Liver (tissue), 10 donors: ENCODE measurements at places on chromosomes 13 and 19. TPM values are rescaled to one million over a fixed set of nuclear protein-coding genes. Genes with fewer than 3 reads are reported as not detected.
A peak's percentile ranks its signal among the peaks of the same experiment; 100 is the strongest.

DNA sequence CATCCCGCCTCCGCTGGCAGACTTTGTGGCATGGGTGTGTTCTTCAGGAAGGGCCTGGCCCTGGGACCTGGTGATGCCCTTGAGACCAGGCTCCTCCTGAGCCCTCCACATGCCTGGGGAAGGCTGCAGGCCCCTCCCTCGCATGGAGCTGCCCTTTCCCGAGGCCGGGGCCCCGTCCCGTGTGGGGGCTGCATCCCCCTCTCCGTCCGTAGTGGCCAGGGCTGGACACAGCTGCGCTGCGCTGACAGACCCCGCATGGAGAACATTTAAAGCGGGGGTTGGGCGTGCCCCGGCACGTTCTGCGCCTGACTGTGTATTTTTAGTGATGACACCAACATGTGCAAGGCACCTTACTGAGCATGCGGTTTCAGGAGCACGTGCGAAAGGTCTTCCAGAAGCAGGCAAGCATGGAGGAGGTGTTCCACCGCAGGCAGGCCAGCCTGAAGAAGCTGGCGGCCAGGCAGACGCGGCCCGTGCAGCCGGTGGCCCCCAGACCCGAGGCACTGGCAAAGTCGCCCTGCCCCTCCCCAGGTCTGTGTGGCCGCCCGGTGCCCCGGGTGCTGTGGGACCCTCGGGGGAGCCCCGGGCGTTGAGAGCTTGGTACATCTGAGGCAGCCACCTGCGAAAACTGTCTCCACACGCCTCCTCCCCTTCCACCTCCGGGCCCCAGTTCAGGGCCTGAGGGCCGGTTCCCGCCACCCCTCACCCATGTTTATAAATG lies 28.8 kb upstream of the F7 start:
- H3K4me1 ChIP-seq = no peaks in the 10 kb centered on the region
- H3K27ac ChIP-seq = no peak overlapping the region
- no peak for DNase-seq
- no peak overlapping the region for H3K4me3 ChIP-seq
- no peaks in the 10 kb centered on the region for H3K27me3 ChIP-seq
- H3K36me3 ChIP-seq = peaks cover 37% of the 10 kb centered on the region

DNA sequence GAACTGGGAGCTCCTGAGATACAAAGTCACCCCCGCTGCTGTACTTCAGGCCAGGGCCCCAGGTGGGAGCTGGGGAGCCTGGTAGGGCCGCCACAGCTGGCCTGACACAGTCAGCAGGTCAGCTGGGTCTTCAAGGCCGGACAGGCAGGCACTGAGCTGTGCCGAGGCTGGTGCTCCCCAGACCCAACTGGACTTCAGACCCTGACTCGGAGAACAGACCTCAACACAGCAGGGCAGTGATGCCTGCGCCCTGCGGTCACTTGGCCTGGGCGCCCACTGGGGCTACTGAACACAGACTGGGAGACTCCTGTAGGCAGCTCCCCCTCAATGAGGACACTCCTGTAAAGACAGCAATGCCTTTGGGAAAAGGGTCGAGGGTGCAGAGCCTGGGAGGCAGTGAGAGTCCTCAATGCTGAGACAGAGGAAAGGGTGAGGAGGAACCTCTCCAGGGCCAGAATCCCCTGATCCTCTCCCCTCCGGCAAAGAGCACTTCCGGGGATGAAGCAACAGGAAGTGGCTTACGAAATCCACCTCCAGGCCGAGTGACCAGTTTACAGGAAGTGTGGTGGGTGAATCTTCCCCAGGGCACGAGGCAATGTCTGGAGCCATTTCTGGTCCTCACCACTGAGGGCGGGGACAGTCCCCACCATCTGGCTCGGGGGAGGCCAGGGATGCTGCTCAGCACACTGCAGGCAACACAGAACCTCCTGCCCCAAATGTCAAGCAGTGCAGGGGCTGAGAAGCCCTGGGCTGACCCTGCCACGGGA lies 40.8 kb upstream of the ISYNA1 start:
- no peak overlapping the region for H3K4me3 ChIP-seq
- H3K36me3 ChIP-seq = no peaks in the 10 kb centered on the region
- H3K27me3 ChIP-seq = no peaks in the 10 kb centered on the region
- peak; percentile 52 for DNase-seq

GRCh38 chr19:398719-399118 lies 10.2 kb downstream of the C2CD4C start:
- no peaks in the 10 kb centered on the region for H3K27me3 ChIP-seq
- no peak for DNase-seq
- H3K4me3 ChIP-seq = no peak overlapping the region
- H3K36me3 ChIP-seq = no peaks in the 10 kb centered on the region
- no peaks in the 10 kb centered on the region for H3K4me1 ChIP-seq
- H3K27ac ChIP-seq = no peak overlapping the region

- H3K4me1 ChIP-seq = peaks cover 2% of the 10 kb centered on the region
- DNase-seq = no peak
- no peaks in the 10 kb centered on the region for H3K27me3 ChIP-seq
- H3K27ac ChIP-seq = peak overlapping the region; percentile 99
Observed at GRCh38 chr13:52651897-52652195, 790 bp upstream of the SUGT1 start.

DNA sequence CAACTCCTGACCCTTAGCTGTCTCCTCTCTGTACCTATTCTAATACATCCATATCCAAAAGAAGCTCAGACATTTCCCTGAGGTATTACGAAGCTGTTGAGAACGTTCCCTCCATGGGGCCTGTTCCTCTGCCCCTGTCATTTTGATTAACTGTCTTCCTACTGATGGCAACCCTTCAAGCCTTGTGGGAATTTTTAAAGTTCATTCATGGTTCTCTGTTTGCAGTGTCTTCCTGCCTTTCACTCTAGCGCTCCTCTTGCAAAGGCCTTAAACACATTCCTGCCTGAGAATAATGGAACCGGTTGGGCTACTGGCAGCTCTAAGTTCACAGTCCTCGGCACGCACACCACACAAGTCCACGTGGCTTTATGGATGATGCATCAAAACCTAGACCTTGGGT lies 66.1 kb downstream of the LHFPL6 start:
- no peak overlapping the region for H3K4me3 ChIP-seq
- H3K36me3 ChIP-seq = no peaks in the 10 kb centered on the region
- H3K27me3 ChIP-seq = no peaks in the 10 kb centered on the region
- no peak for DNase-seq
- H3K27ac ChIP-seq = no peak overlapping the region

- H3K4me1 ChIP-seq = peaks cover 17% of the 10 kb centered on the region
- H3K36me3 ChIP-seq = no peaks in the 10 kb centered on the region
- no peak for DNase-seq
- H3K27ac ChIP-seq = no peak overlapping the region
Observed at GRCh38 chr13:98533912-98534311, 43.0 kb downstream of the STK24 start.

GRCh38 chr19:55276720-55277430 lies 3.0 kb downstream of the HSPBP1 start:
- no peak overlapping the region for H3K4me3 ChIP-seq
- H3K4me1 ChIP-seq = peaks cover 15% of the 10 kb centered on the region
- peaks cover 6% of the 10 kb centered on the region for H3K36me3 ChIP-seq
- H3K27ac ChIP-seq = no peak overlapping the region
- DNase-seq = no peak

- H3K4me3 ChIP-seq = no peak overlapping the region
- DNase-seq = no peak
- no peaks in the 10 kb centered on the region for H3K4me1 ChIP-seq
- peaks cover 2% of the 10 kb centered on the region for H3K27me3 ChIP-seq
Observed at GRCh38 chr19:45934551-45935230, 20.1 kb upstream of the NANOS2 start.

DNA sequence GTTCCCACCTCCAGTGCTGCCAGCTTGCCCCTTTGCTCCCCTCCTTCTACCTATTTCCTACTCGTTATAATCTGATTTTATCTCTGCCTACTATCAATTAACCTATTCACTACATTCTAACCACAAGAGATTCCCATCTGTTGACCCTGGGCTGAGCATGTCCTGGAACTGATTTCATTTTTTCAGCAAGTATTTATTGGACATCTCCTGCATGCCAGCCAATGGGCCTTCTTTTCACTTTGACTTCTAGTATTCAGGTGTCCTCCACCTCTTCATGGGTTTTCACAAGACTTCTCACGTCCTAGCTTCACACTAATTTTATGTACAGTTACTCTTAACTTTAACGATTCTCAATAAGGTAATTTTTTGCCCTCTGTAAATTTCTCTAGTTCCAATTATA lies 282.7 kb upstream of the KLHL1 start:
- no peak for DNase-seq
- H3K4me1 ChIP-seq = peaks cover 11% of the 10 kb centered on the region
- H3K36me3 ChIP-seq = no peaks in the 10 kb centered on the region
- no peak overlapping the region for H3K27ac ChIP-seq

GRCh38 chr13:85597790-85598500 lies 201.3 kb downstream of the SLITRK6 start:
- no peak overlapping the region for H3K4me3 ChIP-seq
- no peaks in the 10 kb centered on the region for H3K27me3 ChIP-seq
- no peaks in the 10 kb centered on the region for H3K4me1 ChIP-seq
- no peaks in the 10 kb centered on the region for H3K36me3 ChIP-seq
- H3K27ac ChIP-seq = no peak overlapping the region
- no peak for DNase-seq

CEACAM16 gene
- 0.09 TPM for total RNA-seq

HOOK2 gene
- 11.3 TPM for total RNA-seq

GRCh38 chr13:91214031-91214430 lies 133.5 kb upstream of the MIR17HG start:
- no peaks in the 10 kb centered on the region for H3K4me1 ChIP-seq
- no peaks in the 10 kb centered on the region for H3K36me3 ChIP-seq
- DNase-seq = no peak

- H3K36me3 ChIP-seq = no peaks in the 10 kb centered on the region
- peaks cover 36% of the 10 kb centered on the region for H3K4me1 ChIP-seq
- no peaks in the 10 kb centered on the region for H3K27me3 ChIP-seq
- DNase-seq = no peak
- H3K27ac ChIP-seq = peak overlapping the region; percentile 20
Observed at GRCh38 chr19:7288977-7289376, 5.2 kb downstream of the INSR start.

SBNO2 gene
- 11.0 TPM for total RNA-seq

DNA sequence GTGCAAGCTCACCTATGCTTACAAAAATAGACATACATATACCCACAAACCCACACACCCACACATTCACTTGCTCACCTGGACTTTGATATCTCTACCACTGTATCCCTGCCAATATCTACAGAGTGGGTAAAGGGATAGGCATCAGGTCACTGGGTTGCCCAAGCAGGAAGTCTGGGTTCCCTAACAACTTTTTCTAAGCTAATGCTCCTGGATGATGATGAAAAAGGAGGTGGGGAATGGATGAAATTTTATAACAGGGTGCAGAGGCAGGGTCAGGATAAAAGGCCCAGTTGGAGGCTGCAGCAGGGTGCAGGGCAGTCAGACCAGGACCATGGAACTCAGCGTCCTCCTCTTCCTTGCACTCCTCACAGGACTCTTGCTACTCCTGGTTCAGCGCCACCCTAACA lies at the start of gene CYP2B6:
Gene CYP2B6, plus strand, starts transcription at position 311 of the 410 bp plus-strand sequence. Its CDS starts 24 bp downstream, at position 335.
- no peak for DNase-seq
- no peaks in the 10 kb centered on the region for H3K36me3 ChIP-seq
- peak within 1 kb of the TSS; percentile 87 for H3K4me3 ChIP-seq
- peaks cover 2% of the 10 kb centered on the region for H3K4me1 ChIP-seq

GRCh38 chr13:41186481-41186880 lies 7.9 kb downstream of the KBTBD7 start:
- no peaks in the 10 kb centered on the region for H3K4me1 ChIP-seq
- no peaks in the 10 kb centered on the region for H3K27me3 ChIP-seq
- H3K36me3 ChIP-seq = no peaks in the 10 kb centered on the region

GRCh38 chr13:108897955-108898354 lies 268.5 kb downstream of the MYO16 start:
- no peak overlapping the region for H3K27ac ChIP-seq
- H3K4me1 ChIP-seq = peaks cover 6% of the 10 kb centered on the region
- no peak for DNase-seq
- no peaks in the 10 kb centered on the region for H3K36me3 ChIP-seq
- no peak overlapping the region for H3K4me3 ChIP-seq

- H3K4me3 ChIP-seq = no peak overlapping the region
- H3K36me3 ChIP-seq = no peaks in the 10 kb centered on the region
- no peaks in the 10 kb centered on the region for H3K27me3 ChIP-seq
Observed at GRCh38 chr13:99830931-99831330, 140.6 kb downstream of the ZIC5 start.

GRCh38 chr13:25069911-25070310 lies 26.0 kb upstream of the PABPC3 start:
- H3K4me3 ChIP-seq = no peak overlapping the region
- H3K4me1 ChIP-seq = no peaks in the 10 kb centered on the region
- H3K36me3 ChIP-seq = no peaks in the 10 kb centered on the region
- no peak for DNase-seq
- no peaks in the 10 kb centered on the region for H3K27me3 ChIP-seq

IL11 gene
- total RNA-seq = not detected

IGLON5 gene
- not detected for total RNA-seq

DNA sequence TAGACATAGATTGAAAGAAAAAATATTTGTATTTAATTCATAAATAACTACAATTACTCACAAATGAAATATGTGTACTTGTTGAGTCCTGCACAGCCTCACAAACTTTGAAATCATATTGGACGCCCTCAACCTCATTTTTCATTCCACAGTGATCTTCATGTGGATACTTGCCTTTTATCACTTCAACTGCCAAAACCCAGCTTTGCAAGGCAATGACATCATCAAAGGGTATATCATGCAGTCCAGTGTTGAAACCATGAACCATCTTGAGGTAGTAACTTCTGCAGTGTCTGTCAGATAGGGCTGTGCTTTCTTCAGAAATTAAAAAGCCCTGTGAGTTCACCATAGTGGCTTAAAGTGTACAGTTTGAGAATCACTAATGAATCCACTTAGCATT lies 82.2 kb downstream of the HS6ST3 start:
- no peak overlapping the region for H3K27ac ChIP-seq
- H3K4me3 ChIP-seq = no peak overlapping the region

DNA sequence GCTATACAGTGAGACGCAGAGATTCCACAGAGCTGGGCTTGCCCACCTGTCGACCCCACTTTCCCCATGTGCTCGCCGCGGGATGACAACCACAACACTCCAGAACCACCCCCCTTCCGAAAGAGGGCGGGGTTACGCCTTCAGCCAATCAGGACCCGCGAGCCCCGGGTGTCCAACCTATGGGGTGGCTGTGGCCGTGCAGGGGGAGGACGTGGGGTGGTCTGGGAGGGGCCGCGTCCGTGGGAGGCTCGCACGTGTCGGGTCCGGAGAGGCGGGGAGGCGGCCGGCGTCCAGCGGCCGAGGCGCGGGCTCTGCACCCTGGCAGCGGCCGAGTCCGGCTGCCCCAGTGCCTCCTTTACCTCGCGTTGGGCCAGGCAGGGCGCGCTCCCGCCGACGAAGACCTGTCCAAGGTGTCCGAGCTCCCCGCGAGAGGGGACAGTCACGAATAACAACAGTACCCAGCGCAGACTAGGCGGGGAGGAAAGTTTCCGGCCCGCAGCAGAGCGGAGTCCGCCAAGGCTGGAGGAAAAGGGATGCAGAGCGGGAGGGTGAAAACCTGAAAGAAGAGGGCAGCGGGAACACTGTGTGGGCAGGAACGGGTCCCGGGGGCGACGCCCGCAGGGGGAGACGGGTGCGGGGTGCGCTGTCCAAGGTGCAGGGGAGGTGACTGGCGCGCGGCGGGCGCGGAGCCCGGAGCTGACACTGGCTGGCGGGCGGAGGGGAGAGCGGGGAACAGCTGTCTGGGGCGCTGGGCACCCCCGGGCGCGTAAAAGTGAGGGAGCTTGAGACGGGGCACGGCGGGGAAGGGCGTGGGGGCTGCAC lies 911 bp downstream of the ENOX1 start:
- no peaks in the 10 kb centered on the region for H3K27me3 ChIP-seq
- peak overlapping the region; percentile 56 for H3K4me3 ChIP-seq
- peak; percentile 48 for DNase-seq
- peaks cover 21% of the 10 kb centered on the region for H3K4me1 ChIP-seq

GRCh38 chr19:51546107-51546649 lies 14.7 kb upstream of the SIGLEC6 start:
- no peaks in the 10 kb centered on the region for H3K36me3 ChIP-seq
- DNase-seq = peak; percentile 51
- H3K4me1 ChIP-seq = no peaks in the 10 kb centered on the region
- peaks cover 4% of the 10 kb centered on the region for H3K27me3 ChIP-seq
- H3K27ac ChIP-seq = no peak overlapping the region

PDE4C gene
- total RNA-seq = 0.51 TPM

ZNF563 gene
- total RNA-seq = 15.8 TPM
